Muscle of arm (tissue), 14 donors: ENCODE measurements at places on chromosomes 7 and 10. TPM values are rescaled to one million over a fixed set of nuclear protein-coding genes. Genes with fewer than 3 reads are reported as not detected.
A peak's percentile ranks its signal among the peaks of the same experiment; 100 is the strongest.

GPR15LG gene
- not detected for polyA plus RNA-seq

TMEM106B gene
- 48.4 TPM for polyA plus RNA-seq

ELOVL3 gene
- 0.39 TPM for polyA plus RNA-seq

FERD3L gene
- not detected for polyA plus RNA-seq

GRCh38 chr7:129523924-129524323, 21.6 kb downstream of the SMKR1 start:
- no peak for DNase-seq

DNA sequence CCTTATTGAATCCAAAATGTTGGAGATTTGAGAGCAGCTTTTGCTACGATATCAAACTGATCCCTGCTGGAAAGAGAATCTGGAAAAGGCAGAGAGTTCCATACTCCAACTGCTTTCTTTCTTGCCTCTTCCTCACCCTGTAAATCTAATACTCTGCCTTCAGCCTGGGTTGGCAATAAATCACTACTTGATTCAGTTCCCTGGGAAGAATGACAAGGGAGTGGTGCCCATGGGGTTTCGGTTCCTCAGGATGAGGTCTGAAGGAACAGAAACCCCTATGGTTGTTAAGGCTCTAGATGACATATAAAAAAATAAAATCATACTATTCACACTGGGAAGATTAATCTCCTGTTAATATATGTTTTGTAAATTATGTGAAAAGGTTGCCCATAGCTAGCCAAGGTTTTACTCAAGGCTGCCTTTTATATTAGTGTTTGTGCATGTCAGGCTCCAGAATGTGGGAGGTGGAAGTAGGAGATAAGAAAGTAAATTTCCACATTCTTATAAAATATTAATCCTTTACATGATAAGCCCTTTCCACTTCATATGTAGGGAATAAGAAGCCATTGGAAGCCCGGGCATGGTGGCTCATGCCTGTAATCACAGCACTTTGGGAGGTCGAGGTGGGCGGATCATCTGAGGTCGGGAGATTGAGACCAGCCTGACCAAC, 106.2 kb upstream of the CACNA2D1 start:
- DNase-seq, result no peak

DNA sequence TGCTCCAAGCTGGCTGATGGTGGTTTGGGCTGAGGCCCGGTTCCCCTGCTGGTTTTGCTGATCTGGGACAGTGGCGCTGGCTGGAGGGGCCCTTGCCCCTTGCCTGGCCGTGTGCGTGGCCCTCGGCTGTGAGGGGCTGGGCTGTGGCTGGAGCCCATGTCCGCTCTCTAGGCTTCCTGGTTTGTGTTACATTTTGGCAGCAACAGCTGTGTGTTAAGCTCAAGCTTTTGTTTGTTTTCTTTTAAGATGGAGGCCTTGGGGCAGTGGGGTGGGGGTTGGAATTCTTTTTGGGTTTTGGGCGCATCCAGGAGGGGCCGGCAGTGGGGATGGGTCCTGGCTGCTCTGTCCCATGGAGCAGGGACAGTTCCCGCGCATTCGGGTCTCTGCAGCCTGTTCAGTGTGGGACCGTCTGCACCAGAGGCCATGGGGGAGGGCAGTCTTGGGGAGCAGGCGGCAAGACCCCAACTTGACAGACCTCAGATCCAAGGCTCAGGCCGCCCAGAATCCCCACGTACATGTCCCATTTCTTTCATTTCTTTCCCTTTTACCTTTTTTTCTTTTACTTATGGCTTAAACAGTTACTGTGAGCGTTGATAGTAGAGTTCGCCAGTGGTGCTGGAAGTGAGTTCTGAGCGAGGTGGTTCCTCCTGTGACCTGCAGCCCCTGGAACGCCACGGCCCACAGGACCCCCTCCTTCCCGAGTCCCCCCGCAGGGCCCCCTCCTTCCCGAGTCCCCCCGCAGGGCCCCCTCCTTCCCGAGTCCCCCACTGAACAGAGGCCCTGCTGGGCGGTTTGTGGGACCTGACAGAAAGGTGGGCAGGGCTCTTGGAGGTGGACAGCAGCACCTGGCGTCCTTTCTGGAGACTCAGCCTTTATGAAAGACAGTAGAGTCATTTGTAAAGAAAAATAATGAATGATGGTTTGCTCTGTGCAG, 75.3 kb downstream of the INPP5A start:
- DNase-seq, result no peak

GRCh38 chr7:147432576-147432975, 1158.0 kb upstream of the C7orf33 start:
- no peak for DNase-seq

- no peak for DNase-seq
These were observed 170.5 kb downstream of the RAB11FIP2 start for GRCh38 chr10:117876210-117876609.

DNA sequence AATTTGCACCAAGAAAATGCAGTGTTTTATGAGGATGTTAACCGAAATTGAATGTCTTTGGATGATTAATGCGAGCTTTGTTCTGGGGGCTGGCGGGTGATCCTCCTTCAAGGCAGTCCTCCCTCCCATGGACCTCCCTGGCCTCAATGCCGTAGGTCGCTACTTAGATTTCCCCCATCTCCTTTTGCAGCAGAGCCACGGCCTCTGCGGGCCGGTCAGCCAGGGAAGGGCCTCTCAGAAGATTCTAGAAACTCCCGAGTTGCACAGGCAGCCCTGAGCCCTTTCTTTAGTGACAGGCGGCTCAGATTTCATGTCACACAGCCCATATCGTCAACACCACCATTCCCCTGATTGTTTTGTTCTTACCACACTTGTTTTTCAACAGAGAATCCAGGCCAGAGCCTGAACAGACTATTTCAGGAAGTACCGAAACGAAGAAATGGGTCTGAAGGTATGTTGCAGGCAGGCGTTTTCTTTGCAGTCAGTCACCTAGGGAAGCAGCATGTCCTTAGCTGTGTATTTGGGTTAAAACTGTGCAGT, 88.2 kb upstream of the SH2B2 start:
- no peak for DNase-seq

DNA sequence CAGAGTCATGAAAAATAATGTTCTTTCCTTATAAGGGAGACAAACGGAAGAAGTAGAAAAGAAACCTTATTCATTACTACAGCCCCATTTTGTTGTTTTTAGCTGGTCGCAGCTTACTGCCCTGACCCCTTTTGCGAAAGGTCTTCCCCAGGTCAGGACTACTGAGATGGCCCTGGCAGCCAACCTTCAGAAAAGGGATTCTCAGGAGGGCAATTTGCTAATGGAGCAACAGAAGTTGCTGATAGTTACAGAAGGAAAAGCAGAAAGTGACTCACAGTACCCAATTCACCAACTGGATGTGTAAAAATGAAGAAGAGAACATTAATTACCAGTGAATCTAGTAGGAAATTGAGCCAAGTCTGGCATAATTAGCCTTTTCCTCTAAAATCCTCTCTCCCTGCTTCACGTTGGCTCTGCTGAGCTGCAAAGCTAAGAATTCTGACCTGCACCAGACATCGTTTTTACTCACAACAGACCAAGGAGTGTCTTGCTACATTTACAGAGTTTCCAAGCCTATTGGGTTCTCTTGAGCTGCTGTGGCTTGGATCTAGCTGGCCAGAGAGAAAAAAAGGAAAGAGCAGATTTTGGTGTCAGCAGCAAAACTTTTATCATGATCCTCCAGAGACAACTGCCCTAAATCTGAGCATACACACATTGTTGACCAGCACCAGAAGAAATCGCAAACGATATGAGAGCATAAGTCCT, 499.9 kb upstream of the FZD8 start:
- DNase-seq, result no peak

- peak; percentile 65 for DNase-seq
These were observed 3.8 kb upstream of the ANTXRL start for GRCh38 chr10:46282842-46283574.
